ENCODE measurements at places on chromosomes 3 and 15. TPM values are rescaled to one million over a fixed set of nuclear protein-coding genes. Genes with fewer than 3 reads are reported as not detected.
A peak's percentile ranks its signal among the peaks of the same experiment; 100 is the strongest.

DNA sequence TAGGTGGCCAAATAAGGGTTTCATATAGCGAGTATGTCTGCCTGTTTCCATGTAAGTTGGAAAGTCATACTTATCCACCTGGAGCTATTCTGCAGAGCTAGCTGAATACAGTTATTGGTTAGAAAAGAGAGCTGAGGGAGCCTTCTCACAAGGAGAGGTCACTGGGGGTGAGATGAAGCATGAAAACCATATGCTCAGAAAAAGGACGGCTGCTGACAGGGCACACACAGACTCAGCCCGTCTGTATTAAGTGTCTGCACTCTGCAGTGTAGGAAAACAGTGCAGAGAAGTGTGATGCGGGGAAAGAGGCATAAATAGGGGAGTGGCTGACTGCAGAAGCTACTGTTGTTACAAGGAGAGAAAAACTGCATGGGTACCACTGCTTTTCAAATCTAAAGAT lies 58.2 kb downstream of the C3orf70 start:
- H3K36me3 ChIP-seq, result no peaks in the 10 kb centered on the region
- no peak overlapping the region for H3K27ac ChIP-seq
- H3K4me3 ChIP-seq, result no peak overlapping the region
- H3K27me3 ChIP-seq, result no peaks in the 10 kb centered on the region

DNA sequence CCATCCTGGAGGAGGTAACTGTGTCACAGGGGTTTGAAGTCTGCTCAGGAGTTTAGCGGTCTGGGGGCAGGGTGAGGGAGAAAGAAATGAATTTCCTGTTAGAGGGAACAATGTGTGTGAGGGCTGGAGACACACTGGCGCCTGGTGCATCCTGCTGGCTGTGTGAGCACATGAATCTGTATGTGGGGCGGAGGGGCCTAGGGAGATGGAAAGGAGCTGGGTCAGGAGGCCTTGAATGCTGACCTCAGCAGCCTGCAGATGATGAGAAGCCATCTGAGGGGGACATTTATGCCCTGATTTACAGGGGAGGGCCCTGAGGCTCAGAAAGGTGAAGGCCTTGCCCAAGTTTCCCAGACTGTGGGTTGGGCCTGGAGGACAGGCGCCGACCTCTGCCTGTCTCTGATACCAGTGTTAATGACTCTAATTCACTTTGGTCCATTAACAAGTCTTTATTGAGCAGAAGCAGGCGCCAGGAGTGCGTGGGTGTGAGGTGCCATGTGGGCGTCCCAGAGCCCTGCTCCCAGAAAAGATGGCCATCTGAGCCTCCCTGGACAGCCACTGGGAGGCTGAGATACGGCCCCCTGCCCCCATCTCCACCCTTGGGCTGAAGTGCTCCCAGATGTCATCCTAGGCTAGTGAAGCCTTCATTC lies 34.8 kb downstream of the LINGO1 start:
- H3K4me1 ChIP-seq, result no peaks in the 10 kb centered on the region
- no peak for DNase-seq
- H3K4me3 ChIP-seq, result no peak overlapping the region
- H3K27ac ChIP-seq, result no peak overlapping the region
- H3K36me3 ChIP-seq, result no peaks in the 10 kb centered on the region
- H3K27me3 ChIP-seq, result no peaks in the 10 kb centered on the region

GRCh38 chr3:81952141-81952540 lies 190.7 kb upstream of the GBE1 start:
- no peaks in the 10 kb centered on the region for H3K4me1 ChIP-seq
- no peaks in the 10 kb centered on the region for H3K36me3 ChIP-seq
- H3K27ac ChIP-seq, result no peak overlapping the region
- no peaks in the 10 kb centered on the region for H3K27me3 ChIP-seq
- H3K4me3 ChIP-seq, result no peak overlapping the region
- DNase-seq, result no peak

DNA sequence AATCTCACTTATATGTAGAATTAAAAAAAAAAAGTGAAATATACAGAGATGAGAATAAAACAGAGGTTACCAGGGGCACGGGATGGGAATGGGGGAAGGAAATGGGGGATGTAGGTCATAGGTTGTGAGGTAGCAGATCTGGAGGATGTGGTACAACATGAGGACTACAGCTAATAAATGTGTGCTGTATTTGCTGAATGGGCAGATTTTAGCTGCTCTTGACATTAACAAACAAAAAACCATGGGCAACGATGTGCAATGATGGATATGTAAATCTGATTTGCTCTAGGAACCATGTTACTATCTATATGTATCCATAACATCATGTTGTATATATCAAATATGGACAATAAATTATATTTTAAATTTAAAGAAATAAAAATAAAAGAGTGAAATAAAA lies 87.4 kb downstream of the FGF12 start:
- H3K4me1 ChIP-seq, result no peaks in the 10 kb centered on the region
- H3K27ac ChIP-seq, result peak overlapping the region; percentile 95
- no peak for DNase-seq
- H3K27me3 ChIP-seq, result no peaks in the 10 kb centered on the region
- H3K36me3 ChIP-seq, result no peaks in the 10 kb centered on the region

GRCh38 chr3:16378920-16379319 lies 113.9 kb downstream of the OXNAD1 start:
- DNase-seq, result no peak
- H3K4me1 ChIP-seq, result peaks cover 65% of the 10 kb centered on the region
- no peak overlapping the region for H3K27ac ChIP-seq
- no peak overlapping the region for H3K4me3 ChIP-seq
- no peaks in the 10 kb centered on the region for H3K36me3 ChIP-seq

The TRPM1 gene
- not detected for total RNA-seq

The MYZAP gene
- total RNA-seq, result 526 TPM

The ZNF609 gene
- 12.6 TPM for total RNA-seq

The ADAMTS17 gene
- total RNA-seq, result 1.9 TPM

The FBXL2 gene
- total RNA-seq, result 1.2 TPM

The SAMD7 gene
- not detected for total RNA-seq

The PLCL2 gene
- total RNA-seq, result 58.9 TPM
